CD8-positive, alpha-beta T cell (primary cell): ENCODE measurements at places on chromosomes 7 and 10.

GRCh38 chr10:112471878-112472487 lies 25.0 kb downstream of the VTI1A start:
- no peak for DNase-seq

- DNase-seq = no peak
Measured at GRCh38 chr10:44818041-44818649, 93.0 kb upstream of the TMEM72 start.

DNA sequence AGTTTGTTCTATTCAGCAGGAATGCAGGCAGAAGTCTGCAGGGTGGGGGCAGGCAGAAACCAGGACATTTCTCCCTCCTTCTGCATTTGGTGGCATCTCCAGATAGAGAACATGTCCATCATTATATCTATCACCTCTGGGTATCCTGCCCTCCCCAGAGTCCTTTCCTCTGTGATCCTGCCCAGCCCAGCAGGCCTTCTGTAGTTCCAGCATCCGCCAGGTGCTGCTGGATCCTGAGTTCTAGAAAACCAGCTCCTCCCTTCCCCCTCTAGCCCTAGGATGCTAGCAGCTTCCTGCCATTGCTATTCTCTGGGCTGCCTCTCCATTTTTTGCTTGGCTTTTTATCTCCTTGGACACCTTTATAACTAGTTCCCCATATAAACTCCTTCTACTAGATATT lies 180.3 kb downstream of the KCNMA1 start:
- no peak for DNase-seq

DNA sequence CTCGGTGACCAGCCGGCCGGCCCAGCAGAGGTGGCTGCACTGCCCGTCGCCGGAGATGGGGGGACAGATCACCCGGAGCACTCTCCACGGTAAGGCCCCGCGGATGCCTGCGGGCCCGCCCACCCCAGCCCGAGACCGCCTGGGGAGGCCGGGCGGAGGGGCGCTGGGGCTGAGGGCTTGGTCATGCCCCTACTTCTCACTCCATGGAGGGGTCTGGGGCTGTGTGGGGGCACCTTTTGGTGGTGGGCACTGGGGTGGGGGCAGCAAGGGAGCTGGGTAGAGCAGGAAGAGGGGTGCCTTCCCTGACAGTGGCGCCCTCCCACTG lies 61.8 kb downstream of the NEURL1 start:
- no peak for DNase-seq

DNA sequence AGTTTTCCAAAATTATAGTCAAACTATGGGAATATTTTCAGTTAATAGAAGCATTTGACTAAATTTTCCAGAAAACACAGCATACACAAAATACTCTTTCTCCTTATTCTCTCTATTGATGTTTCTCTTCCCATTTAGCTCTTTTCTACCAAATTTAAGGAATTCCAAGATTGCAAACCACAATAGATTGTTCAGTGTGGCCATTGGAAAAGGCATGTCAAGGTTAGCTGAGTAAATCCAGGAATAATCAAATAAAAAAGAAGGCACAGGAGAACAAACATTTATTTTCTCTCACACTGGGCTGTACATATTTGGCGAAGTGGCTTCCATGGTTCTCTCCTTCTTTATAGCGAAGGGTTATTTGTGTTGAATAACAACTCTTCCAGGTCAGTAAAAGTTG lies 117.3 kb downstream of the THSD7A start:
- no peak for DNase-seq
